ENCODE measurements at places on chromosomes 3 and 15.

DNA sequence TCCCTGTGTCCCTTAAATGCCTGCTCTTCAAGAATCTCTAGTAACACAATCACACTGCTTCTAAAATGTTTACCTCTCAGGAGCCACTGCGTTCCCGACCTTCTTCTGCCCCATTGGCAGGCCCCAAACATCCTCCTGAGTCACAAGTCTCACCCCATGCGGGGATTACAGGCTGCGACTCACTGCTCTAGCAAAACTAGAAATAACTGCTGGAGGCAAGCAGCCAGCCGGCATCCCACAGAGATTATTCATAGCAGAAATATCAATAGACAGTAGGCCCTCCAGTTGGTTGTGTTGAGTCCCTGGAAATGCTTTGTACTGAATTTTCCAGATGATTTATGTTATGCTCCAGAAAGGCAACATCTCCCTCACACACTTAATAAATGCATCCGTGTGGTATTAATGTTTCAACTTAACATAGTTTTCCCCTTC is 64.8 kb downstream of the RFTN1 start:
- DNase-seq, result peak; percentile 72

GRCh38 chr3:121844892-121845291 is 9.9 kb downstream of the EAF2 start:
- DNase-seq, result no peak

- DNase-seq, result no peak
Observed at GRCh38 chr15:44159492-44159891, 35.6 kb downstream of the FRMD5 start.

GRCh38 chr3:197958346-197958745 is 1.7 kb upstream of the LMLN start:
- no peak for DNase-seq

GRCh38 chr3:153097213-153097612 is 64.8 kb upstream of the RAP2B start:
- DNase-seq, result no peak

All from muscle of back (tissue), 13 donors.